ENCODE measurements at places on chromosomes 16 and 17.
A peak's percentile ranks its signal among the peaks of the same experiment; 100 is the strongest.

DNA sequence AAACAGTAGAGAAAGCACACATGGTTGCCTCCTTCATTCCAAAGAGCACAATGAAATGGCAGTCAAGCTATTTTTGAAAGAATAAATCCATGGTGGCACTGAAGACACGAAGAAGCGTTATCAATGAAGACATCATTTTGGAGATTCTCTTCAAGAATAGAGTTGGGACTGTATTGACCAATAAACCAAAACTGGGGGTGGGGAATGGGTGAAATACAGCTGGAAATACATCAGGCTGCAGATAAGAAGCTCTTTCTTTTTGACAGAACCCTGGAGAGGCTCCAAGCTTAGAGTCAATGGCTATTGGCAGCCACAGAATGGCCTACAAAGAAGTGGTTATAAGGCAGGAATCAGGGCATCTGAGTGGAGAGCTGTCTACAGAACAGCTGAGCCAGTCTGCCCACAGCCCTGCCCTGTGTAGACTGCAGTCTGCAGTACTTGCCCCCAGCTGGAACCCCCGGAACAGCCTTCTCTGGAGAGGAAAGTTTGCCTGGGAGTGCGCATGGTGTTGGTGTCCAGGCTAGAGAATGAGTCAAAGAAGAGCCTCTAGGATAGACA is 100.4 kb downstream of the STX8 start:
- DNase-seq, result no peak

DNA sequence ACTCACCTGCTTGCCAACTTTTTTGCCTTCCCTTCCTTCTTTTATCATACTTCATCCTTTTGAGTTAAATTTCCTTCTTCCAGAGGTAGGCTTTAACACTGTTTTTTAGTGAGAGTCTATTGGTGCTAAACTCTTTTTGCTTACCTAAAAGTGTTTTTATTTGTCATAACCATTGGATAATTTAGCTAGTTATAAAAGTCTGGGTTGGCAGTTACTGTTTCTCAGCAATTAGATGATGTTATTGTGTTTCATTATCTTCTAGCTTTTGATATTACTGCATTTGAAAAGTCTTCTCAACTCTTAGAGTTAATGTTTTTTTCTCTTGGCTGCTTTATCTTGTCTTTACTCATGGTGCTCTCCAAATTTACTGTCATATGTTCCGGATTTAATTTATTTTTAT is 22.6 kb downstream of the ZNRF1 start:
- no peak for DNase-seq

GRCh38 chr16:83915081-83915480 is 16.2 kb downstream of the MLYCD start:
- DNase-seq, result no peak

DNA sequence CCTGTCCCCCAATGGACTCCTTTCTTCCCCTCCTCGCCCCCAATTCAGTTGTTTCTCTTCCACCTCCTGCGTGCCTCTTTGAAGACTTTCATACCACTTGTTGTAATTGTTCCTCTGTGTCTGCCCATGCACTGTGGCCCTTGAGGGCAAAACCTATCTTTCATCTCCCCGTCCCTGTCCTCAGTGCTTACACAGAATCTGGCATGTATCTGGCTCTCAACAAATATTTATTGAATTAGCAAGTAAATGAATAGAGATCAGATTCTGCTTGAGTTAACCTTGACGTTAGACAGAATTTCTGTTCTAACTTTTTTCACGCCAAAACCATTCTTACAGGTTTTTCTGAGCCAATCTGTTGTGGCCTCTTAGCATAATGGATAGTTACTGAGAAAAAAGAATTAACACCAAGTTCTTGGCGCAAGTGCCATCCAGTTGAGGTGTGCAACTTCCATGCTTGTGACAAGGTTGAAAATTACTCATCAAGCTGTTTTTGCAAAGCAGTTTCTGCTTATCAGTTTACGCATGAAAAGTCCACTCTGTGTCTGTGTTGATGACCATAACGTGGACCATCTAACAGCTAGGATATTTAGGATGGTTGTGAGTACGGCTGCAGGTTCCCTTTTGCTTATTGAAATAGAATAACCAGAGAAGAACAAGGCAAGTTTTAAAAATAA is 215.1 kb downstream of the PRKCA start:
- no peak for DNase-seq

- no peak for DNase-seq
Observed at GRCh38 chr17:81582341-81582740, 30.2 kb upstream of the FAAP100 start.

DNA sequence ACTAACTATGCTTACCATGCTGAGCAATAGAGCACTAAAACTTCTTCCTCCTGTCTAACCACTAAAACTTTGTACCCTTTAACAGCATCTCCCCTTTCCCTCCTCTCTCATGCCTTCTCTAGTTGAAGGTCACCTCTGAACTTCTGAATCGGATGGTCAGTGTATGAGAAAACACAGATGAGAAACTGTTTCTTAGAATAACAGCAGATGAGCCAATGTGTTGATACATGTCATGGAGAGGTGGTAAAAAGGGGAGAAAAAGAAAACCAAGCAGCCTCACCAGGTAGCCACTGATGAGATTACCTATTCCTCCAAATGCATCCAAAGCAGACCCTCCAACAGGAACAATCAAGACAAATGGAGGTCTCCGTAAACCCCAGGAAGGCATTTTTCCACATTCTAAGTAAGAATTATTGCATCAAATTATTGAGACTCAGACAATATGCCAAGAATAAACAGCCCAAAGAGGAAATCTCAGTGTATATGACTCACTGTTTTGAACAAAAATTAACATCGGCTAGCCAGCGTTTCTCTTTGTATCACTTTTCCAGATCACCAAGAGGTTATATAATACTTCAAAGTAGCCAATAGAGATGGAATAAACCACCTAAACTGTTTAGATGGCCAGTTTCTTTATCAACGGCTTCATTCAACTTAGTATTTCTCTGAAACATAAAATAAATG is 793.3 kb upstream of the SOX9 start:
- DNase-seq, result no peak

DNA sequence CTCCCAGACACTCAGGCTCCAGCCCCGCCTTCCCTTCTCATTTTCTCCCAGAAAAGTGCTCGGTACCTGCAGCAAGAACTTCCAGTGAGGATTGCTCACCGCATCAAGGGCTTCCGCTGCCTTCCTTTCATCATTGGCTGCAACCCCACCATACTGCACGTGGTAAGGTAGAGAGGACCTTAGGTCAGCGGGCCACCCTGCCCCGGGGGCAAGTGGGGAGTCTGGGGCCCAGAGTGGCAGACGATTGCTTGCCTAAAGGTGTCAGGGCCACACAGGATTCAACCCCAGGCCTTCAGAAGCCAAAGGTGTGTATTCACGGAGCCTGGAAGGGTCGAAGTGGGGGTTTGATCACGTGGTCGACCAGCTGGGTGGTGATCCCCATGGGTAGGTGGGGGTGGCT is 1.4 kb downstream of the BCKDK start:
- no peak for DNase-seq

DNA sequence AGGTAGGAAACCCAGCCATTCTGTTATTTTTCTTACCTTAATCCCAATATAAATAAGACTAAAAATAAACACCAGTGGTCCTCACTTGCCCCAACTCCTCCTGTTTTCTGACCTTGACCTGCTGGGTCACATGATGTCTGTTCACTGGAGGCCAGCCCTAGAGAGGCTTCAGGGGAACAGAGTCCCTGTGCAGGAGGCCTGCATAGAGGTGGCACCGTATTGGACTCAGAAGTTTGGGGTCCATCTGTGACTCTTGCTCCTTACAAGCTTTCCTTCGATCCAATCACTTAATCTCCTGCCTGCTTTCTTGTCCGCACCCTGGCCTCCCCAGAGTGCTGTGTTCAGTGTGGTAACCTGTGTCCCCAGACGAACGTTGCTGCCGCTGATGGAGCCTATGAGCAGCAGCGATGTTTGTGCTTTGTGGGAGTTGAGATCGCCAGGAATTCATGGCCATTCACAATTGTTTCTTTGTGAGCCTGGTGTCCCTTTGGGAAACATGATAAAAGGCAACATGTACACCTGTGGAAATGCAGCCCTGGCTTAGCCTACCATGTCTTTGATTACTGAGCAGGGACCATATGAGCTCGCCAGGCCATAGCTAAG is 4.7 kb downstream of the IGSF6 start:
- DNase-seq, result no peak

- DNase-seq, result peak; percentile 91
Observed at GRCh38 chr16:83813823-83814658, 6.3 kb downstream of the HSBP1 start.

GRCh38 chr17:8630227-8630801 is at the start of gene MYH10:
Gene MYH10 (minus strand): TSS chr17:8630725. CDS start chr17:8623246, 7,479 bp downstream.
- DNase-seq, result no peak
